ENCODE measurements at places on chromosomes 6 and 20. TPM values are rescaled to one million over a fixed set of nuclear protein-coding genes. Genes with fewer than 3 reads are reported as not detected.

- DNase-seq = no peak
Measured at GRCh38 chr20:6135347-6135746, 12.5 kb upstream of the FERMT1 start.

LHFPL5 gene
- polyA plus RNA-seq = 0.40 TPM

DNA sequence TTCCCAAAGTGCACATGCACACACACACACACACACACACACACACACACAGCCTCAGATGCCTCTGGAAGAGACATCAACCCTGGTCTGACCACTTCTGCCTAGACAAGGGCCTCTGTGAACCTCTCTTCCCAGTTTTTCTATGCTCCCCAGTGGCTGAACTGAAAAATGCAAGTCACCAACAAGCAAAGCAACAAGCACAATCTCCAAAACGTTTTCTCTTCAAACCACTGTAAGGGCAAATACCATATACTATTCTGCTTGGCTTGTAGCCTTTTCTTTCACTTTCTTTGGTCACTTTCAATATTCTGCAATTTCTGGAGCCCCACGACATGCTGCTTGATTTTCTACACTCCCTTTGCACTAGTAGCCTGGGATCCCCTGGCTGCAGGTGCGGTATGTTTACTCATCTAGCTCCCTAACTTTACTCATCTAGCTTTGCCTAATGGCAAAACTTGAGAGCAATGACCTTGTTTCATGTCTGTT, 121.4 kb upstream of the DST start:
- no peak for DNase-seq

DNA sequence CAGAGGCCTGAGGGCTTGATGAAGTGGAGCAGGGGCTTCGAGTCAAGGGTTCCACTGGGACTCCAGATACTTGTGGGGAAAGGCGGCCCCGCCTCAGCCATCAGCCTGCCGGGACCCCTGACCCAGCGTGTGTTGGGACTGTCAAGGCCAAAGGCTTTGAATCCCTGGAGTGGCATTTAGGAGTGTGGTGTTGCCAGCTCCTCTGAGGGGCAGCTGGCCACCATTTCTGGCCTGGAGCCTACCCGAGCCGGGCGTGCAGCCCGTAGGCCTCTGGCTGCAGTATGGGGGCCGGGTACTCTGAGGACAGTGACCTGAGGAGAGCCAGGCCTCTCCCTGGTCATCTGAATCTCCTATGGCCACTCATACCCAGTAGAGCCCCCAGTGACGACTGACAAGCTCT, 40.0 kb downstream of the RRBP1 start:
- DNase-seq = no peak

- no peak for DNase-seq
Measured at GRCh38 chr6:144065213-144065660, 30.1 kb downstream of the SF3B5 start.

DNA sequence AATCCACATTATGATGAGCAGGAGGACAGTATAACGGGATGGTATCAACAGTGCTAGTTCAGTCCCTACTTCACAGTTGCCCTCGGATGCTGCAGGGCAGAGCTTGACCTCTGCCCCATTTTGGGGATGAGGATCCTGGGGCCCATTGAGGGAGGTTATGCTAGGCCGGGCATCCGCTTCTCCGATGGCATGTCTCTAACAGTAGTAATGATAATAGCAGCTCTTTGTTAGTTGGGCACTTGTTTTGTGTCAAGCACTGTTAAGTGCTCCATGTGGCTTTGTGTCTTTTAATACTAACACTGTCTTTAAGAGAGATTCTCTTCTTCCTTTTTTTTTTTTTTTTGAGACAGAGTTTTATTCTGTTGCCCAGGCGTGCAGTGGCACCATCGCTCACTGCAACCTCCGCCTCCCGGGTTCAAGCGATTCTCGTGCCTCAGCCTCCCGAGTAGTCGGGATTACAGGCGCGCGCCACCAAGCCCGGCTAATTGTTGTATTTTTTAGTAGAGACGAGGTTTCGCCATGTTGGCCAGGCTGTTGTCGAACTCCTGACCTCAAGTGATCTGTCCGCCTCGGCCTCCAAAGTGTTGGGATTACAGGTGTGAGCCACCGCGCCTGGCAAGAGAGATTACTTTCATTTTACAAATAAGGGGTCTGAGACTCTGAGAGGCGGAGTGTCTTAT, 1.1 kb downstream of the MAPRE1 start:
- DNase-seq = no peak

DNA sequence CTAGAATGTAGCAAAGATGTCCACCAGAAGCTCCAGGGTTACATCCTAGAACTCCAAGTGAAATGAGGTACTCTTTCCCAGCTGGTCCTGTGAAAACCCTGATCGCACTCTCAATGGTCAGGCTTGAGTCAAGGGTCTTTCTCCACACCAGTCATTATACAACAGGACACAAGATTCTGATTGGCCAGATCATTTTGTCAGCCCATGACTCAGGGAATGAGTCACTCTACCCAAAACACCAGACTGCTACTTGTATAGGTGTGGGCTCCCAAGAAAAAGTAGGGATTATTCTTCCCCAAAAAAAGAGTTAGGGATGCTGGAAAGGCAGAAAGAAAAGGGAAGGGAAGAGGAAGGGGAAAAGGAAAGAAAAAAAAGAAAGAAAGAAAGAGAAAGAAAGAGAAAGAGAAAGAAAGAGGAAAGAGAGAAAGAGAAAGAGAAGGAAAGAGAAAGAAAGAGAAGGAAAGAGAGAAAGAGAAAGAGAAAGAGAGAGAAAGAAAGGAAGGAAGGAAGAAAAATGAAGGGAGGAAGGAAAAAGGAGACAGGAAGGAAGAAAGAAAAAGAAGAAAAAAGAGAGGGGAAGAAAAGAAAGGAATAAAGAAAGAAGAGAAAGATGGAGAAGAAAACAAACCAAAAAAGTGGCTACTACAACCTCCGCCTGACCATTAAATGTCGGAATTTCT, 30.5 kb downstream of the ANKEF1 start:
- DNase-seq = no peak

GRCh38 chr6:163030980-163031379, 303.2 kb downstream of the PACRG start:
- no peak for DNase-seq

DNA sequence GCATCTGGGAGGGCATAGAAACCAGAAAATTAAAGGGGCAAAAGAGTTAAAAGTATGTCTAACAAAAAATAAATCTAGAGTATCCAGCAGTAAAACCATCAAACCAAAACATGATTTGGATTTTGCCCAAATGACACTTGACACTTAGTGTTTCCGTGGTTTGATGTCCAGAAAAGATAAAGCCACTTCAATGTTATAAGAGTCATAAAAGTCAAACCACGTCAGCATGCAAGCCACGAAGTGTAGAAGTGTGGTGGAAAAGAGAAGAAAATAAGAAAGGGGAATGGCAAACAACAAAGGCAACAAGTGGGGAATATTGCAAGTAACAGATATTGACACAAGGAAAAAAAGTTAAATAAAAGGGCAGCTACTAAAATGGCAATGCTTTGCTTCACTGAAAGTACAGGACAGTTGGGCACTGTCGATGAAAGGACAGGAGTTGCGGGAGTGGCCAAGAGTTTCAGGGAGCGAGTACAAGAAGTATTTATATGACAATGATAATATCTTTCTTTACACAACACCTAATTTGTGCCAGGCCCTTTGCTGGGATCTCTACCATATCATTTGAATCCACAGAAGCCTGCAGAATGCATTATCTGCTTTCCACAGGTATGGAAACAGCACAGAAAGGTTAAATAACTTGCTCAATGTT, 6.3 kb upstream of the HDDC2 start:
- DNase-seq = no peak

DNA sequence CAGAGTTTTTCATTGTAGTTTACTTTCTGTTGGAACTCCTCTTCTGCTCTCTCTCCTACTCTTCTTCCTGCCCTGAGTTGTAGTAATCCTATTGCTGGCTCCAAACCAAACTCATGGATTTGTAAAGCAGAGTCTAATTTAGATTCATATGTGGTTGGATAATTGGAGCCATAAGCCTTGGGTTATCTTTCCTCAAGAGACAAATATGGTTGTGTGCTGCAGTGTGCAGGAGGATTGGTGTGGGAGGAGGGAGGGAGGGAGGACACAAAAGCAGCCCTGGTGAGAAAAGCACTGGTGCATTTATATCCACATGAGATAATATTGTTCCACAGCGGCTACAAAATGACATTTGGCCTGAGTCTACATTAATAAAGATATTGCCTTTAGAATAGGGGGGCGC, 4.2 kb downstream of the HLA-G start:
- DNase-seq = no peak

AGER gene
- 26.8 TPM for polyA plus RNA-seq

WFDC10B gene
- polyA plus RNA-seq = not detected

MCCD1 gene
- 21.9 TPM for polyA plus RNA-seq

DNA sequence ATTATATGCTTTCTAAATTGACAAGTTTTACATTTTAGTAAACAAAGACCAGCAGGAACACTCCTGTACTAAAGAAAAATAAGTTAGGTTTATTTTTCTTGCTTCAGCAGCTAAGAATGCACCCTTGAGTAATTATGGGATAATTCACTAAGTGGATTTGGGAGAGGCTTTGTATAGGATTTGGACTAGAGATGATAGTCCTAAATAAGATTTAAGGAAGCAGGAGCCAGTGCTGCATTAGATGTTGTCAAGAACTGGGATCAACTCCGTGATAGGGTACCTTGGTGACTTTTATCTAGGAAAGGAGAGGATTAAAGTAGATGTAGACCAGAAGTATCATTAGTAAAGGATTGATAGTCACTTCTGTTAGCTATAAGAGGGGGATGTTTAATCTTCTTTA, 4.1 kb upstream of the C6orf141 start:
- DNase-seq = no peak

GRCh38 chr6:165059032-165059431, 250.4 kb downstream of the C6orf118 start:
- no peak for DNase-seq

Measured in renal pelvis (tissue), 12 donors.